ENCODE measurements at places on chromosomes 7 and 10.

- DNase-seq = no peak
These were observed 48.7 kb downstream of the GNAI1 start for GRCh38 chr7:80183351-80183750.

GRCh38 chr7:146554556-146554955, 438.0 kb downstream of the CNTNAP2 start:
- DNase-seq = no peak

- DNase-seq = no peak
These were observed 518.1 kb upstream of the AKR1E2 start for GRCh38 chr10:4307910-4308309.

- no peak for DNase-seq
These were observed 50.3 kb upstream of the SP4 start for GRCh38 chr7:21377545-21377944.

DNA sequence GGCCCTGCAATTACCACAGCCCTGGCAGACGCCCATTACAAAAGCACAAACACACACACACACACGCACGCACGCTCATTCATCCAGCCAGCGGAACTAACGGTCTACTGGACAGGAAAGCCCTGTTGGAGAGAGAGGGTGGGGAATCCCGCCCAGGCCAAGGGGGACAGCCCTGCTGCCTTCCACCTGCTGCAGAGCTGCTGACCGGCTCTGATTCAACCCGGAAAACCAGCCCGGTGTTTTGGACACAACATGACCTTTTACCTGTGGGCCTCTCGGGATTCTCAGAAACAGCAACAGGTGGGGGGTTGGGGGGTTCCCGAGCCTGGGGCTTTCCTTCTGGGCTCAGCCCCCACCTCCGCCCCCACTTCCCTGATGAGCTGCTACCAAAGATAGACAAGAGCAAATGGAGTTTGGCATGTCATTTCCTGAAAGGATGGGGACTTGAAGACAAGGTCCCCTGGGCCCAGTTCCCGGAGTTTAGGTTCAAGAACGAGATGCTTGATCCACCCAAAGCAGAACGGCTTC, 18.5 kb upstream of the SERPINE1 start:
- no peak for DNase-seq

All from NCI-H748 treated with DMSO at 0.1 percent for 48 hours (cell line).